Suppressor macrophage treated with lipopolysaccharide for 1 hour (primary cell): ENCODE measurements at places on chromosomes 11 and 22.

GRCh38 chr11:79189055-79189454 lies 251.8 kb downstream of the TENM4 start:
- peak; percentile 30 for DNase-seq

GRCh38 chr11:50412832-50413231 lies 380.2 kb downstream of the OR4C45 start:
- DNase-seq = no peak

DNA sequence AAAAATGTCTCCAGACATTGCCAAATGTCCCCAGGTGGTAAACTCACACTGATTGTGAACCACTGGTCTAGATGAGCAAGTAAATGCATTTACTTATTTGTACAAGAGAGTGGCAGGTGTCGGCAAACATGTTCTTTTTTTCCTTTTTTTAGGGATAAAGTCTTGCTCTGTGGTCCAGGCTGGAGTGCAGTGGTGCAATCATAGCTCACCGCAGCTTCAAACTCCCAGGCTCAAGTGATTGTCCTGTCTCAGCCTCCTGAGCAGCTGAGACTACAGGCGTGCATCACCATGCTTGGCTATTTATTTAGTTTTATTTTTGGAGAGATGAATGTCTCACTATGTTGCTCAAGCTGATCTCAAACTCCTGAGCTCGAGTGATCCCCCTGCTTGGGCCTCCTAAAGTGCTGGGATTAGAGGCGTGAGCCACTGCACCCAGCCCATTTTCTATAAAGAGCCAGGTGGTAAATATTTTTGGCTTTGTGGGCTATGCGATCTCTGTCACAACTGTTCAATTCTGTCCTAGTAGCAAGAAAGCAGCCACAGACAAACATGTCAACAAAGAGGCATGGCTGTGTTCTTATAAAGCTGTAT lies 1.4 kb downstream of the VPREB1 start:
- no peak for DNase-seq

DNA sequence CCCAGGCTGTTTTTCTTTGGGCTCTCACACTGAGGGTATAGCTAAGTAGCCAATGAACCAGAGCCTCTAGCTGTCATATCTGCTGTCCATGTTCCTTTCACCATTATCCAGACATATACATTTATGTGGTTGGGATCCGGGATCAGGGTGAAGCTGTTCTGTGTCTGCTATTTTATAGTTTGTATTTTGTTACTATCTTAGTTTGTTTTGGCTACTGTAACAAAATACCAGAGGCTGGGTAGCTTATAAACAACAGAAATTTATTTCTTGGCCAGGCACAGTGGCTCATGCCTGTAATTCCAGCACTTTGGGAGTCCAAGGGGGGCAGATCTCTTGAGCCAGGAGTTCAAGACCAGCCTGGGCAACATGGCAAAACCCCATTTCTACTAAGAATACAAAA lies 40.5 kb upstream of the CABP7 start:
- no peak for DNase-seq

- no peak for DNase-seq
These were observed 215.7 kb downstream of the CSNK2A3 start for GRCh38 chr11:11137339-11137738.

DNA sequence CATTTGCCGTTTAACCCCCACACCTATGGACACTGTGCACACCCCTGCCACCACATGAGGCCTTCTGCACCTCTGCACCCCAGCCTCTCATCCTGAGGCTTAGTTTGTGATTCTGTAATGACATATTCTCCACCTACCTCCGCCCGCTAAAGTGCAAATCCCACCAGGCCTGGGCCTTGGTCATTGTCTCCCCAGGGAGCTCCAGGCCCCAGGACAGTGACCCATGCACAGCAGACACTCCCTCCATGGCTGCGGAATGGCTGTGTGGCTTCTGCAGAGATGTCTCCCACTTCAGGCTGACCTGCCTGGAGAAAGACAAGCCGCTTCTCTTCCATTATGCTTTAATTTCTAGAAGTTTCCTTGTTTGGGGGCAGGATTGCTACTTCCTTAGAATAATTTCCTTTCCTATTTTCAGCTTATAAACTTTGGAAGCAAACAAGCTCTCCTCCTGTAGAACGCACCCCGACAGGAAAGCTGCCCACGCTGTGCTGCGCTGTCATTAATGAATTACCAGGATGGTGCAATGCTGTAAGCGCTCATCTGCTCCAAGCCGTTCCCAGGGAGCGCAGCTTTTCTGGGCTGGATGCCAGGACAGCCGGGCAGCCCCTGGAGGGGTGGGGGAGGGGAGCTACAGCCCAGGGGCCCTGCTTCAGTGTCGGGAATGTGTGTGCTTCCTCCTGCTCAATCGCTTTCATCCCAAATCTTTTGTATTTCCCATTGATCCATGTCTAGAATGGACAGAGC lies 618.0 kb downstream of the BRD1 start:
- DNase-seq = no peak

- DNase-seq = no peak
These were observed 85.9 kb downstream of the MICAL2 start for GRCh38 chr11:12196308-12196707.
